ENCODE measurements at places on chromosomes 16 and 17. TPM values are rescaled to one million over a fixed set of nuclear protein-coding genes. Genes with fewer than 3 reads are reported as not detected.

EEF2KMT gene
- 12.7 TPM for polyA plus RNA-seq

TXNDC11 gene
- polyA plus RNA-seq: 35.1 TPM

RCVRN gene
- 0.35 TPM for polyA plus RNA-seq

CLEC18A gene
- polyA plus RNA-seq: 1.2 TPM

DNASE1L2 gene
- polyA plus RNA-seq: 0.85 TPM

MAP2K3 gene
- 25.8 TPM for polyA plus RNA-seq

TEKT5 gene
- polyA plus RNA-seq: 0.37 TPM

MLX gene
- polyA plus RNA-seq: 46.3 TPM

MINK1 gene
- polyA plus RNA-seq: 60.4 TPM
